ENCODE measurements at places on chromosomes 3 and 15. TPM values are rescaled to one million over a fixed set of nuclear protein-coding genes. Genes with fewer than 3 reads are reported as not detected.

DNA sequence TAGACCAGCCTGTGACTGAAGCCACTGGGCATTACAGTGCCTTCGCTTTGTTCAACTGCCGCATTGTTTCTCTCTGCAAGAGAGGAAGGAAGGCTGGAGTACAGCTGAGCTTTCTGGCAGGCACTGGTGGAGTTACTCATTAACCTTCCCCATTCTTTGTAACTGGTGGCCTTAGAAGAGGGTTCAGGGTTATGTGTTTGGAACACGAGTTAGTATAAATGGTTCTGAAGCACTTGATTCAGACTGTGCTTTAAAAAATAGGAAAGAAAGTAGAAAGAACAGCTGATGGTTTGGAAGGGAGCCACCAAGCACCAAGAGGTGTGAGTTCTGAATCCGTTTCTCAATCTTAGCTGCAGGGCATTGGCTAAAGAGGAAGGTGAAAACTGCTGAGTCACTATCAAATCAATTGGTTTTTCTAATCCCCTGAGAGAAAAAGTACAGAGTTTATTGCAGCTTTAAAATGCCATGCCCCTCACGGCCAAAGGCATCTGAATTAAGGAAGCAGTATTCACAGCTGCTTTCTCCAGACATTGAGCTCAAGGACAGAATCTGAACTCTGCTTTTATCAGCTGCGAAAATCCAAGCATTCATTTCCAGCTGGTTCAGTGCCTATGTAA is 3.6 kb downstream of the HGD start:
- DNase-seq = no peak

Gene OR5K2
- not detected for total RNA-seq

Gene ISG20
- 151 TPM for total RNA-seq

Gene MORC1
- total RNA-seq = not detected

- DNase-seq = no peak
Measured at GRCh38 chr3:186128158-186128557, 19.3 kb upstream of the ETV5 start.

GRCh38 chr3:4988983-4989834 is 10.0 kb downstream of the BHLHE40 start:
- no peak for DNase-seq

GRCh38 chr15:28914483-28915023 is 28.8 kb downstream of the APBA2 start:
- no peak for DNase-seq

All from naive thymus-derived CD4-positive, alpha-beta T cell (primary cell).